NCI-H526 treated with DMSO at 0.1 percent for 48 hours (cell line): ENCODE measurements at places on chromosomes 1 and 21.
A peak's percentile ranks its signal among the peaks of the same experiment; 100 is the strongest.

DNA sequence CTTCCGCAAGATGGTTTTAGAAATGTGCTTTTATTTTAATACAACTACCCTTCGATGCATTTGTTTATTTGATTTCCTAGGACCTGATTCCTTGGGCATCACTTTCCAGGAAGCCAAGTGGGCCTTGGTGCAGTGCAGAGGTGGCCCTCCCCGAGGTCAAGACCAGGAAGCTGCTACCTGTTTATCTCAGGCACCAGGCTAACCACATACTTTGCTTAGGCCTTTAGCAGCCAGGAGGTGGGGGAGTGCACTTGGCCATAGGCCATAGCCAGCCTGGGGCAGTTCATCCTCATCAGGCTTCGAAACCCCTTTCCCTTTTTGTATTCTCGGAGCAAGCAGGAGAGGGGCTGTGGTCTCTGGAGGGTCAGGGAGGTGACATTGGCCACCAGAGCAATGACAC lies 45.4 kb downstream of the SMYD2 start:
- DNase-seq = peak; percentile 0

GRCh38 chr1:32372149-32372756 lies 9.9 kb downstream of the TSSK3 start:
- no peak for DNase-seq

DNA sequence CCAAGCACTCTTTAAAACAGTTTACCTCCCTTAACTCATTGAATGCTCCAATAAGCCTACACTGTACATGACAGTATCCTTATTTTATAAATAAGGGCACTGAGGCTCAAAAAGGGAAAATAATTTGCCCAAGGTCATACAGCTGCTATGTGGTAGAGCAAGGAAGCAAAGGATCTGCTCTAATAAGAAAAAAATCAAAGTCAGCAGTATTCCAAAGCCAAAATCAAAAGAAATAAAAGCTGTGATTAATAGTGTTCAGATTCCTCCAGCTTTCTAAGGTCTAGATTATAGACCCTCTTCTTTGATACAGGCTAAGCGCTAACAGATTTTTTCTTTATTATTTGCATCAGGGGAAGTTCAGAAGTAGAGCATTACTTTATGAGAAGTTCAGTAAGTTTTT lies 39.3 kb downstream of the IL12RB2 start:
- no peak for DNase-seq

DNA sequence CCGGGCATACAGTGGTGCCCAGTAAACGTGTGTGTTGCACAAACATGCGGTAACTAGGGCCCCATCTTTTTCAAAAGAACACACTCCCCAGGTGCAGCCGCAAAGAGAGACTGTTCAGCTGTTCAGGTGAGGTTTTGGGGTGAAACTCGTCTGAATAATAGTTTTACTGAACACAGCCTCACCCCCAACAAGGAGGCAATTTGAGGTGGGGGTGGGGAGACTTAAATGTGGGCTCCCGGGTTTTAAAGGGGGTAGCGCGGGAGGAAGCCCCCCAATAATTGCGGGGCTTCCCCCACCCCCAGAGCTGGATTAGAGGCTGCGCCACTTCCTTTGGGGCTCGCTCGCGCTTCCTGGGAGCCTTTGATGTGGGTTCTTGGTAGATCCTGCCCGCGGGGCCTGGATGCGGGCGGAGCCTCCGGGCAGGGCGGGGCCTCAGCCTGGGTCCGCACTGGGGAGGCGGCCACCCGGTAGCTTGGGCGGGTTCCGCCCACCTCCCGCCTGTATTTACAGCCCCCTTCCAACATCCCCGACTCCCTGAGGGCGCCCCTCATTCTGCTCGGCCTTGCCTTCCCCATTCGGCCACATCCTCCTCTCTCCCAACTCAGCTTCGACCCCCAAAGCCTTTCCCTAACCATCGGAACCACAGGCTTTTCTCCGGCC lies 6.4 kb upstream of the EPHA2 start:
- no peak for DNase-seq

DNA sequence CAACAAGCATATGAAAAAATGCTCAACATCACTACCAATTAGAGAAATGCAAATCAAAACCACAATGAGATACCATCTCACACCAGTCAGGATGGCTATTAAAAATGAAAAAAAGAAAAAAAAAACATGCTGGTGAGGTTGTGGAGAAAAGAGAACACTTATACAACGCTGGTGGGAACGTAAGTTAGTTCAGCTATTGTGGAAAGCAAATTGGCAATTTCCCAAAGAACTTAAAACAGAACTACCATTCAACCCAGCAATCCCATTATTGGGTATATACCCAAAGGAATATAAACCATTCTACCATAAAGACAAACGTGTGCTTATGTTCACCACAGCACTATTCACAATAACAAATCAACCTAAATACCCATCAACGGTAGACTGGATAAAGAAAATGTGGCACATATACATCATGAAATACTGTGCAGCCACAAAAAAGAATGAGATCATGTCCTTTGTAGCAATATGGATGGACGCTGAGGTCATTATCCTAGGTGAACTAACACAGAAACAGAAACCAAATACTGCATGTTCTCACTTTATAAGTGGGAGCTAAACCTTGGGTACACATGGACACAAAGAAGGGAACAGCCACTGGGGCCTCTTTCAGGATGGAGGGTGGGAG lies 49.5 kb downstream of the LYST start:
- no peak for DNase-seq

- DNase-seq = no peak
These were observed 6.4 kb downstream of the TGFB2 start for GRCh38 chr1:218351391-218352074.

- no peak for DNase-seq
These were observed 14.9 kb downstream of the ETV3L start for GRCh38 chr1:157084720-157085119.

GRCh38 chr1:56098946-56099345 lies 480.4 kb downstream of the PLPP3 start:
- DNase-seq = no peak

GRCh38 chr1:29162025-29162424 lies 19.7 kb downstream of the SRSF4 start:
- DNase-seq = no peak

DNA sequence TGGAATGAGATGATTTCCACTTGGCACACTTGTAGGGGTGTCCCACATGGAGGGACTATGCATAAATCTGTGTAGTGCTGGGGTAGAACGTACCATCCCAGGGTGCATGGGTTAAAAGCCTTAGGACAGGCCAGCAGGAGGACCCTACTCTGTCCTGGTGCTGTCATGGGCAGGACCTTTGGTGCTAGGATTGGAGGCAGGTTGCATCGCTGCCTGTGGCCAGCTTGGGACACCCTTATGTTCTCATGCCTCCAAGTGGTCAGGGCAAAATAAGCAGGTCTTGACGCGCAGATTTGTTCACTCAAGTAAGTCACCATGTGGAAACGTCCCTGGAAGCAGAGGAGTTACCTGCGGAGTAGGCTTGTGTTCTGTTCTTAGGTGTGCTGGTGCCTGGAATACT lies 49.5 kb upstream of the RAB3GAP2 start:
- DNase-seq = no peak

- DNase-seq = no peak
These were observed 26.5 kb downstream of the GPR137B start for GRCh38 chr1:236168716-236169429.

- no peak for DNase-seq
These were observed 316.9 kb upstream of the SGIP1 start for GRCh38 chr1:66217021-66217420.

DNA sequence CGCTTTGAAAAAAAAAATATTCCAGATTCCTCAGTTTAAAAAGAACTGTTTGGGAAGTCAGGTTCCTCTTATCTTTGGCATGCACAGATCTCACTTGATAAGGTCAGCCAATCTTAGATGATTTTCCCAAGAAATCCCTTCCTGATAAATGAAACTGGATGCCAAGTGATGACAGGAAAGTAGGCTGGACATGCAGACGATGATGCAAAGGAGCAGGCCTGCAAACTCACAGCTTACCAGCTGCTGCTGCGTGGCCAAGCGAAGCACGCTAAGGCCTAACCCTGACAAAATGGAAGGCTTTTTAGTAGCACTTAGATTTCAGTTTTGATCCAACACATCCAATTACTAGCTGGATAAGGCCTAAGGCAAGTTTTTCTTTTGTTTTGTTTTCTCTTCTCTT lies 10.1 kb downstream of the TADA1 start:
- DNase-seq = no peak

DNA sequence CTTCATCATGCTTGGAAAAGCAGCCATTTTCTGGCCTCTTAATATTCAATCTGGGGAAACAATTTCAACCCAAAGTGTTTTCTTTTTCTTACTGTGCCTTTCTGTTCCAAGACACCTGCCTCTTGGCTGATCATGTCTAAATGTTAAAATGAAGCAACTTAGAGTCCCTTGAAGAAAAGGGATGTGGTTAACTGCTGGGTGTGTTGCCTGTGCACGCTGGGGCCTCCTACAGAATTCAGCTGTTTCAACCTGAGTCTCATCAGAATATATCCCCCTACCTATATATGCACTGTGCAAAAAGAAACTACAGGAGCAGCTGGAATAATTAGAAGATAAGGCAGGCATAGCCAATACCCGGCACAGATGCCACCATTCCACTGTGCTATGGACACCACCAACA lies 222.0 kb downstream of the OMA1 start:
- no peak for DNase-seq

DNA sequence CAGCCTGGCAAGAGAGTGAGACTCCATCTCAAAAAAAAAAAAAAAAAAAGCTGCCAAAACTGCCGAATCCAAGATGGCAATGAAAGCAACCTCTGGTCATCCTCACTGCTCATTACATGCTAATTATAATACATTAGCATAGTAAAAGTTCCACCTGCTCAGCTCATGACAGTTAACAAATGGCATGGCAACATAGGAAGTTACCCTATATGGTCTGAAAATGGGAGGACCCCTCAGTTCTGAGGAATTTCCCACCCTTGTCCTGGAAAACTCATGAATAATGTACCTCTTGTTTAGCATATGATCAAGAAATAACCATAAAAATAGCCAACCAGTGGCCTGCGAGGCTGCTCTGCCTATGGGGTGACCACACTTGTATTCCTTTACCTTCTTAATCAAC lies 93.1 kb upstream of the PGBD5 start:
- DNase-seq = no peak

DNA sequence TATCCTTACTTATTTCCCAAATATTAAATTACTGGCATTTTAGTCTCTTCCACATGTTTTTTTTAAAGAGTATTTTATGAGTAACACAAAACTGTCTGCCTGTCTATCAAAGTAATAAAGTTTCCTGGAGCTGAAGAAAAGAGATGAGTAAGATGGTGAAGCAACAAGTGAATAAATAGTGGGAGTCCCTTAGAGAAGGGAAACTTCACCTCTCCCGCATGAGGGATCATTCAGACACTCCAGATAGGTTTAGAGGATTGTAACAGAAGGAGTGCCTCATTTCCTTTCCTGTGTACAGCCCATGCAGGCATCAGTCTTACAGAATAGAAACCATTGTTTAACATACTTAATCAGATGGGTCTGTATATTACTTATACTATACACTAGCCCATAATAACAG lies 205.7 kb downstream of the USP25 start:
- no peak for DNase-seq

GRCh38 chr1:159214149-159214760 lies 9.6 kb downstream of the ACKR1 start:
- peak; percentile 82 for DNase-seq

DNA sequence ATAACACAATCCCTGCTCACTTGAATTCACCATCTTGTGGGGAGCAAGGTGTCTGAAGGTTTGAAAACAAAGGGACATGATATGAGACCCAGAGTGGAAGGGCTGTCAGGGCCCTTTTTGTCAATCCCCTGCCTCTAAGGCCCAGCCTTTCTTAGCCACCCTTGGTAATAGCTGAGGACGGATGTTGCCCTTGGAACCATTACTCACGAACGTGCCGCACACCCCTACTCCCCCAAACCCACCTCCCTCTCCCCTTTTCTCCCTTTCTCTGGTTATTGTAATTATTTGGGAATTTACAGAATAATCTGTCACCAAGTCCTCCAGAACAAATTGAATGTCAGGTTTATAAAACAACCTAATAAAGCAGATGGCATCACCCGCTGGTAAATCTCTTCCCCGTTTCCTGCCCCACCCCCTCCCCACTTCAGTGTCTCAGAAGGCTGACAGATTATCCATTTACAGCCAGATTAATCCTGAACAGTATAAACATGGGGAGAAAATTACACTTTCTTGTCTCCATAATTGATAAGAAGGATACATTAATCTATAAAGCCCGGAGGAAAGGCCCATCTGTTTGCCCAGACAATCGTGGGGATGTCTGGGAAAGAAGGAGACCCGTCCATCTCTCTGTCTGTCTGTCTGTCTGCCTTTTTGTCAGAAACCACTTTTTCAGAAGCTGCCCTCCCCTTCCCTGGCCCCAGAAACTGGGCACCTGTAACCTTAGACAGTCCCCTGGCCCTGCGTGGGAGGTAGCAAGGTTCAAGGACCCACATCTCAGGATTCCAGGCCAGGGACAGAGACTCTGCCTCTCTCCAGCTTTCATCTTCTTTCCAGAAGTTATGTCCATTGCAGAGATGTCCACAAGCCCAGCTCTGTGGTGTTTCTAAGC lies 60.6 kb upstream of the CD34 start:
- DNase-seq = no peak

DNA sequence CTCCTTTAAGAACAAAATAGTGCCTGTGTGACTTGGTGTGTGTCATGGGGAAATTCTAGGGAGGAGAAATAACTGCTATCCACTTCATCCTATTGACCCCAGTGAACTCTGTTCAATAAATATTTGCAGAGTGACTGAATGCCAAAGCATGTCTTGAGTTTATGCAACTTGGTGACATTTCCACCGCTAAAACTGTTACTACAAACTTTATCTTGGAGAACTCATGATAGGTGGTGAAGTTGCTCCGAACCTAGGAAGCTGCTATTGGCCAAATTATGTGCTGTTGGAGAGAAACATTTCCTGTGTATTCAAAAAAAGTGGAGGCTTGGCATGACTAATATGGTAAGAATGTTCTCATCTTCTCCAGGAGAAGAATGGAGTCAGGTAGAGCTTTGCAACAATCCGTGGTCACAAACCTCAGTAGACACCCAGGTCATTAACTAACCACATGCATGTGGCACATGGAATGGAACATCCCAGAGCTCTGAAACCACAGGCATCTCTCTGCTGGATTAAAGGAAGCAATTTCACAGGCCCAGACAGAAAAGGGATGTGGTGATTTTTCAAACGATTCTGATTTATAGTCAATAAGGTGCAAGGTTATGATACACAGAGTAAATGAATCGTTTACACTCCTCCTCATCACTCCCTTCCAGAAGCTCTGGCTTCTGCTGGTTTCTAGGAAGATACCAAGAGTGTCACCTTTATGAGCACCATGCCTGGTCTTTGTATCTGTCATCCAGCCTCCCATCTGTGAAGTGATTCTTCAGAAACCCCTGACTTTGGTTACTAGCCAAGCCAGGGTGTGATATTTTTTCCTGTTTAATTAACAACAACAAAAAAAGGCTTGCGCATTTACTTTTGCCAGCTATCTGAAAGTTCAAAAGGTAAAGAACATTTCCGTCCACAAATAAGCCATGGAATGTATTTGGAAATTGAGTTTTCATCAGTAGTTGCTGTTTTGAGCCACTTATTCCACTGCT lies 361.1 kb downstream of the TGFB2 start:
- DNase-seq = no peak

- DNase-seq = no peak
These were observed 30.7 kb downstream of the CA6 start for GRCh38 chr1:8976338-8976737.

GRCh38 chr1:89953131-89953626 lies 41.7 kb upstream of the ZNF326 start:
- DNase-seq = peak; percentile 20
